ENCODE measurements at places on chromosomes 7 and 10. TPM values are rescaled to one million over a fixed set of nuclear protein-coding genes. Genes with fewer than 3 reads are reported as not detected.
A peak's percentile ranks its signal among the peaks of the same experiment; 100 is the strongest.

DNA sequence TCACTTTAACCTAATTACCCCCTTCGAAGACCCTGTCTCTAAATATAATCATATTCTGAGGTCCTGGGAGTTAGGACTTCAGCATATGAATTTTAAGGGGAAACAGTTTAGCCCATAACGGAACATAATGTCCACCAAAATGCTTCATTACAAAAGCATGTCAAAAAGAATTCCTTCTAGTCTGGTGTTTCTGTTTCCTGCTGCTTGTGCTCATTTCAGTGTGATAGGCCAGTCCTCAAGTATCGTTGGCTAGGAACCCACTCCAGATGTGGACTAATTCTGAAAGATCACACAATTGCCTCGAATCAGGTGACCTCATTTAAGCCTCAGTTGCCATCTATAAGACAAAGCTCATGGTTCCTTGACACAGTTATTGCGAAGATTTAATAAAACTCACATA is 29.6 kb downstream of the INPP5F start:
- DNase-seq, result no peak

DNA sequence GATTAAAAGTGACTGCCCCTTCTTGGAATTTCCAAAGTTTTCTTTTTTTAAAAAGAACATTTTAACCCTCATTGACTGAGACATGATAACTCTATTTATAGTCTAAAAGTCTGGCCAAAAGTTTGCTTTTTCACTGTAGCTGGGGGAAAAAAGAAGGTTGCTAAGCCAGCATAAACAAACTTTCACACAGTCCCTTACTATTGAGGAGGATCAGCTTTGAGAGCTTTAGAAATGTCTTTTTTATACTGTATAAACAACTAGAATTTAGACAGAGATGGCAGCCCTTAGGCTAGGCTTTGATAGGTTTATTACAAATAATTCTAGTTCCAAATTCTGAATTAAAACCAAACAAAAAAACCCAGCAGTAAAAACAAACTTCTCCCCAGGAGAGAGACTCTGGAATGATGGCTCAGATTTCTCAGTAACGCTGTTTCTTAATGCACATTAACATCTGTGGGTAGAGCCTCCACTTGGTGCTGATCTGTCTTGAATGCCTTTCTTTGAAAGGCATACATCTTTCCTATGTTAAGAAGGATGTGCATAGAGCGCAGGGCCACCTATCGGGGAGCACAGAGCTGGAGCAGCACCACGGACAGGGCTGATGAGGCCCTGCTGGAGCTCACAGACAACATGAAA is 100.9 kb upstream of the PDLIM1 start:
- DNase-seq, result no peak

GRCh38 chr10:86963341-86963919 is 4.9 kb upstream of the ADIRF start:
- DNase-seq, result no peak

DNA sequence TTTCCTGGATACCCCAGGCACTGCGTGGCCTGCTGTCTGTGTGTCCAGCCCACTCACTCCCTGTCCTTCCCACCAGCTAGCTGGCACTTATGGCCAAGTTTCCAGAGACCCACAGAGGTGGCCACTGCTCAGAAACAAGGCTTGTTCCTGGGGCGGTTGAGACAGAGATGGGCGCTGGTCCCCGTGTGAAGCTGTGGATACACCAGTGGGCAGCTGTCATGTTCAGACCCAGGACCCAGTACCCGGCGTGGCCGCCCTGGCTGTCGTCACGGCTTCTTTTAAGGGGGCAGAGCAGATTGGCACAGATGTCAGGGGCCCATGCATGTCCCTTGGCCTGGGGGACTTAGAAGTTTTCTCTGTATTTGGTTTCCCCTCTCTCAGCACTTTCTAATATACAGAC is 36.3 kb downstream of the FOXL3 start:
- no peak for DNase-seq

- DNase-seq, result no peak
Observed at GRCh38 chr10:441659-442058, 247.8 kb downstream of the DIP2C start.

GRCh38 chr10:17212802-17213221 is 11.3 kb upstream of the TRDMT1 start:
- no peak for DNase-seq

GRCh38 chr10:103069453-103070331 is 123.4 kb downstream of the NT5C2 start:
- DNase-seq, result peak; percentile 58

- no peak for DNase-seq
Observed at GRCh38 chr10:14696821-14697220, 77.9 kb downstream of the FAM107B start.

DNA sequence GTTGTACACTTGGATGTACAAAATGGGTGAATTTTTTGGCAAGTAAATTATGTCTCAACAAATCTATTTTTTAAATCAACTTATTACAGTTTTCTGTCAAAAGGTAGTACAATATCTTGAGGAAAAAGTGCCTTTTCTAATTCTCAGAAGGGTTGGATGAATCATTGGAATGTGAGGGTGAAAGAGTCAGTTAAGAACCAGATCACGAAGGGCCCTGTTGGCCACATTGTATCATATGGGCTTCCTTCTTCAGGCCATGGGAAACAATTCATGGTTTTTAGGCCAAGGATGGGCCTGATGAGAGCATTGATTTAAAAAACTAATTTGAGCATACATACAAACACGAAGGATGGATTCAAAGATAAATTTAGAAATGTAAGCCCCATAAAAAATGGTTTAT is 503.7 kb downstream of the TNS3 start:
- DNase-seq, result no peak

GRCh38 chr7:103148131-103148993 is 537 bp downstream of the NAPEPLD start:
- DNase-seq, result no peak

- DNase-seq, result peak; percentile 81
Observed at GRCh38 chr10:79929409-79929904, 19.4 kb downstream of the SFTPD start.

GRCh38 chr10:86918022-86918471 is 39.4 kb downstream of the MMRN2 start:
- no peak for DNase-seq

DNA sequence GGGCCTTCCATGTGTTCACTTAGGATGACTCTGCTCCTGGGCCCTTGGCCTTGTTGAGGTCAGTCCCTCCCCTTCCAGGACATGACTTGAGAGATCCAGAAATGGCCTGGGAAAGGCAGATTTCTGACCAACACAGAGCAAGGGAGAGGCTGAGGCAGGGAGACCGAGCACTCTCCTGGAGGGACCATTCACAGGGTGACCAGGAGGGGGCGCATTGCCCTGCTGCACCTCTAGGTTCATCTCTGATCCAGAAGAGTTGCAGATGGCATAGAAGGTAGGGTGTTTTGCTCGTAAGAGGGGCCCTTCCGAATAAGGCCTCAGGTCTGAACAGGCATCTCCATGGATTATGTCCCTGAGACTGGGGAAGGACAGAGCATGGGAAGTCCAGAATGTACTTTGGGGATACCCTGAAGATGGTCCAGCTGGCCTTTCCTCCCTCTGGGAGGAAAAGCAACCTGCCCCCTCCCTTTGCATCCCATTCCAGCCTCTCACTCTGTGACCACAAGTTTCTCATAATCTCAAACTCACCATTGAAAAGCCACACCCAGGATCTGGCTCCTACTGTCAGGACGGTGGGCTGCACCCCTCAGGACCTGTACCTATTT is 6.6 kb downstream of the DMBT1 start:
- DNase-seq, result no peak

- DNase-seq, result no peak
Observed at GRCh38 chr10:3769556-3769955, 15.5 kb downstream of the KLF6 start.

DNA sequence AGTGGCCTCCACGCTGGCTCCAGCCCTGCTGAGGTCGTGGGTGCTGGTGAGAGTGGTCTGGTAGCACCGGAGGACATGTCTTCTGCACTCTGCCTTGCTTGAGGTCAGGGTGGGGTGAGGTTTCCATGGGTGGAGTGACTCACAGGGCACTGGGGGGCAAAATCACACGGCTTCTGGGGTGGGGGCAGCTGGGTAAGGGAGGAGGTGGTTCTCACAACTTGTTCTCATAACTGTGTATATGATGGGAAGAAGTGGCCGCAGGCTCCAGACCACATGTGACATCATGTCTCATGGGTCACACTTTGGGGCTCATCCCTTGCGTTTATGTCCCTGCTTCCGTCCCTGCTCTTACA is 884 bp upstream of the PRF1 start:
- no peak for DNase-seq

DNA sequence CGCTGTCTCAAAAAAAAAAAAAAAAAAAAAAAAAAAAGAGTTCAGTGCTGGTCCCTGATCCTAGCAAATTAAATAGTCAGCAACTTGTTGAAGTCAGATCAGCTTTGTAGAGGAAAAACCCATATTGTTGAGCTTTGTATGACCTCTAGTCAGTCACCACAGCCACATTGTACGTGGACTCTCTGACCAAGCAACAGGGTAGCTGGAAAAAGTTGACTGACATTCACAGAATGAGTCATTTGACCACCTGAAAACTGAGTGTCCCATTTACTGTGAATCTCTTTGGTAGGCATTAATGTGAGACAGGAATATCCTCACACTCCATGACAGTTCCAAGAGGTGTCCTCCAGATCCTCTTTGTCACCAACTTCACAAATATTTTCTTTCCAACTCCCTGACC is 371.1 kb downstream of the LRRTM3 start:
- DNase-seq, result no peak

GRCh38 chr10:112792487-112793201 is 157.4 kb upstream of the TCF7L2 start:
- DNase-seq, result no peak

DNA sequence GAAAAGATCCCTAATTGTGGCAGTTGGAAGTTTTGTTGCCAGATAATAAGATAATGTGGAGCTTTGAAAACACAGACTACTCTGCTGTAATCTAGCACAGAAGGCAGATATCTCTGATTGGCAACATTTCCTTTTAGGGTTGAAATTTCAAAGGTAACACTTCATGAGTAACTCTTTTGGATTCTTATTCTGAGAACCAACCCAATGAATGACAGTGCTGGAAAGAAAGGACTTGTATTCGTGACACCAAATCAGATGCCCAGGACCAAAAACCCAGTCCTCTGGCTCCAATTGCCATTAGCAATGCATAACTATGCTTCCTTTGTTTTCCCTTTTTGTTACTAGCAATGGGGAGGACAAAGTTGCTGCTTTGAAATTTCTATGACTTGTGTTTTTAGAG is 41.0 kb upstream of the ELMO1 start:
- DNase-seq, result no peak

DNA sequence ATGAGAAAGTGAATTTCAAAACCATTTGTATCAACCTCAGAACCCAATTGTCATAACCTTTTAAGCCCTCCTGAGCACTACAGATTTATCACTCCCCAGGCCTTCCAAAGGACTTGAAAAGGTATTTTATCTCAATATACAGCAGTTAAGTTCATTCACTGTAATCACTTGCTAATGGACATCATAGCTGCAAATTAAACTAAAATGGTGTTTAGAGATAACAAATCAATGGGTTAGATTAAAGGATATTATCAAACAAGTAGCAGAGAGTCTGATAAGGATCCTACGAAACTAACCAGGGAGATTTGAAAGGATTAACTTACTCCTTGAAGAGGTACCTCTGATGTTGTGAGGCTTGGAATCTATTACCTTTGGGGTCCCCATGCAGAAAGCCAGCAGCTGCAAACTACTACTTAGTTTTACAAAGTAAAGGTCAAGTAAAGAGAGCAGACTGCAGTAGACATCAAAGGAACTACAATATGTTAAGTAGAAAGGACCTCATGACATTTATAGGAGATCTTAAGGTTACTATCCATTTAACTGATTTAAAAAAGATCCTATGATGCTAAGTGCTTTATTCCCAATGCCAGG is 359.4 kb downstream of the SORCS1 start:
- DNase-seq, result no peak

- peak; percentile 12 for DNase-seq
Observed at GRCh38 chr10:16545116-16545736, 23.5 kb upstream of the C1QL3 start.

HEPACAM2 gene
- 1.2 TPM for total RNA-seq

HECW1 gene
- 3.8 TPM for total RNA-seq

OR9A2 gene
- not detected for total RNA-seq

PLEKHA8 gene
- total RNA-seq, result 11.9 TPM

GLI3 gene
- 9.8 TPM for total RNA-seq

FEZF1 gene
- 0.09 TPM for total RNA-seq

ASB10 gene
- total RNA-seq, result not detected

Data from mucosa of gallbladder (tissue), 1 donor.